Activated CD8-positive, alpha-beta T cell treated with anti-CD3 and anti-CD28 coated beads, Interleukin-2, amount 10 ng/mL, durations not matched to agents 7 days and 5 days (primary cell): ENCODE measurements at places on chromosomes 6 and 20. TPM values are rescaled to one million over a fixed set of nuclear protein-coding genes. Genes with fewer than 3 reads are reported as not detected.

The DPPA5 gene
- total RNA-seq = not detected

The ERVFRD-1 gene
- total RNA-seq = not detected

The SLC22A2 gene
- not detected for total RNA-seq

The HLA-DMB gene
- total RNA-seq = 14.4 TPM

The PTK6 gene
- 0.34 TPM for total RNA-seq

The PI16 gene
- total RNA-seq = not detected

The KCNQ2 gene
- total RNA-seq = not detected

The DDO gene
- not detected for total RNA-seq
